ENCODE measurements at places on chromosomes 2 and 18.

- no peak for DNase-seq
These were observed 29.2 kb downstream of the COPS9 start for GRCh38 chr2:240106765-240107476.

DNA sequence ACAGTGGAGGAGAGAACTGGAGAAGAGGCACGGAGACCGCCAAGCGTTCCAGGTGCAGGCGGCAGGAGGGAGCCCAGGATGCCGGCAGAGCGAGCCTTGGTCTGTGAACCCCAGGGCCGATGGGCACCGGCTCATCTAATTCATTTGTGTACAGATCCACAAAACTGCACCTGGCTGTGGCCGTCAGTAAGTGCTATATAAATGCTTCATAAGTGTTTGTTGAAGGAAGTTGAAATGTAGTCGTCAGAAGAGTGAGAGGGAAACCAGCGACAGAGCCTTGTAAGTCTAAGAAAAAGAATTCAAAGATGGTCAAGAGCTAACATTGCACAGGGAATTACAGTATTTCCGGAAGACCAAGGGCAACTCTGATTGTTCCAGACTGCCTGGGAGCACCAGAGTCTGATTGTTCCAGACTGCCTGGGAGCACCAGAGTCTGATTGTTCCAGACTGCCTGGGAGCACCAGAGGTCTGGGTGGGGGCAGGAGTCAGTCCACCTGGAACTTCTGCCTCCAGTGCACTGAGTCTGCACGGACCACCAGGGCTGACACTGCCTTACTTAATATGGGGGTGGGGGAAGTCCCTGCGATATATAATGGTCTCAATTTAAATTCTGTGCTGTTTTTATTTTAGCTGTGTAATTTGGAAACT is 112.3 kb downstream of the BCL2 start:
- no peak for DNase-seq

DNA sequence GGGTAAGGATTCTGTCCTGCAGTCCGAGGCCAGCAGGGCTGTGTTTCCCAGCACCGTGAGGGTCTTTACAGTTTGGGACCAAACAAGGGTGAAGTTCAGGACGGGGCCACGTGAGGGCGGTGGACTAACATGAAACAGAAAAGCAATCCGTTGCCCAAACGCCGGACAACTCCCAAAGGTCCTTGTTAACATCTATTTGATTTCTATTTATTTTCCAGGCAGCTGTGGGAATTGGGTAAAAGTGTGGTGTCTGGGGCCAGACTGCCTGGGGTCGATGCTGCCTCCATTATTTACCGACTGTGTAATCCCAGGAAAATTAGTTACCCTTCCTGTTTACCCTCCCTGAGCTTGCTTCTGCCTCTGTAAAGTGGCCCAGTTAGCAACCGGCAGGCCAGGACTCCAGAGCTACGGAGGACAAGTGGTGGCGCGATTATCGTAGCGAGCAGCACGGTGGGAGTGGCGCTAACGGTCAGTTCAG is 66.3 kb upstream of the TCF7L1 start:
- no peak for DNase-seq

- no peak for DNase-seq
These were observed 60.5 kb upstream of the TFPI start for GRCh38 chr2:187614756-187615155.

DNA sequence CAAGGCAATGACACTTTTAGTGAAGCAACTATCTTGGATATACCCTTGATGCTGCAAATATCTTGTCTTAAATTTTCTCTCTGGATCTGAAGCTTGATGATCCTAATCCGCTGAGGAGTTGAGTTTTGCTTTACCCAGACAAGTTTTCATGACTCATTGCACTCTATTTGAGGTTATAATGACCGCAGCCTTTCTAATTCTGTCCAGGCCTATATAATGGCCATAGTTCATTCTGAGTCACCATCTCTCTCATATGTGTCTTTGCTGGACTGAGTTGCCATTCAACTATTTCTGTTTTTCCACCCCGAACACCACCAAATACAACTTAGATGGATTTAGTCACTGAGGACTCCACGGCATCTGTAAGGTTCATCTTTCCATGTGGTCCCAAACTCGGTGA is 802.1 kb upstream of the FAM98A start:
- DNase-seq = no peak

DNA sequence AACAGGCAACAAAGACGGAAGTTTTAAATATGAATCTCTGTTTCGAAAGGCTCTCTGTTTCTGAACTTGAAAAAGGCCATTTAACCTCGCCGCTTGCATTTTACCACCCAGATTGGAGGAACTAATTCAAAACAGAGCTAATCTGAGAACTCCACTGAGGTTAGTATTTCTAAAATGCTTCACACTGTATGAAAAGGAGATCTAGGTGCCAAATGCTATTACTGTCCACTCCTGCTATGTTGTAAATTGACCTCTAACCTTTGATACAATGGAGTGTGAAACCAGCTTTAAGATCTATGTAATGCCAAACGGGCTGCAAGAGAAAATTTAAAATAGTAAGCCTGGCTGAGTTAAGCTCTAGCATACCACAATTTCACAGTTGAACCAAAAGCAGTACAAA is 364.5 kb downstream of the IRS1 start:
- DNase-seq = no peak

GRCh38 chr2:160010361-160011145 is 51.9 kb downstream of the PLA2R1 start:
- DNase-seq = no peak

- no peak for DNase-seq
These were observed 92.2 kb downstream of the C1QL2 start for GRCh38 chr2:119066272-119066804.

- DNase-seq = no peak
These were observed 77.0 kb downstream of the CIB4 start for GRCh38 chr2:26564121-26564644.

DNA sequence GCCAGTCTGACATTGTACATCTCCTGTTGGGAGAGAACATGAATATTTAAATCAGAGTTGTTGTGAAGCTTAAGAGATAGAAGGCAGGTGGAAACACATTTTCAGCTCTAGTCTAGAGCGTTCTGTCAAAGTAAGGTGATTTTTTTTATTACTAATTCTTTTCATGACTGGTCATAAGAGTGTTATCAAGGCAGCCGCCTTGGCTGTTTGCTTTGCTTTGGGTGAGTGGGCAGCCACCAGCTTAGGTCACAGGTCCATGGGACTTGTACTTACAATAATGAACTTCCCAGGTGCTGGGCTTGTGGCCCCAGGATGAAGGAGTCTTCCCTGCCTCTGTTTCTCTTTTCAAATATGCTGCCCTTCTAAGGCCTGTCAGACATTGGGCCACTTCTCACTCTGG is 256.3 kb downstream of the SRBD1 start:
- DNase-seq = no peak

DNA sequence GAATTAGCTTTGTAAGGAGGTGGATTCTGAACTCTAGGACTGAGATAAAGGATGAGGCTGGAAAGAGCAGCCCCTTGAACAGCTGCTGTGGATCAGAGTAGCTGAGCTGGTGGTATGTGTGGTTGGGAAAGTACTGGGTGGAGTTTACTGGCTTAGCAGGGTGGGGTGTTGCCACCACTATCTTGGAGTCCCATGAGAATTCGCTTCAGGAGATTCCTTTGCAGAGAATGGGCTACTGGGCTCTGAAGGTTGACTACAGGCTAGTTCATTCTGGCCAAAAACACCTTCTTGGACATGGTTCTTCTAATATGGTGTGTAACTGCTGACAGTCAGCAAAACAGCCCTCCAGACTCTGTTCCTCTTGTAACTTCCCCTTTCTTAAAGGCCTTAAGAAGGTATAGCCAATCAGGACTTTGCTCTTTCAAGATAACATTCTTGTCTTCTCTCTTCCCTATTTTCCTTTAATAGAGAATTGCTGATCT is 52.7 kb downstream of the TET3 start:
- DNase-seq = no peak

GRCh38 chr2:40606862-40607261 is 155.0 kb upstream of the SLC8A1 start:
- DNase-seq = no peak

DNA sequence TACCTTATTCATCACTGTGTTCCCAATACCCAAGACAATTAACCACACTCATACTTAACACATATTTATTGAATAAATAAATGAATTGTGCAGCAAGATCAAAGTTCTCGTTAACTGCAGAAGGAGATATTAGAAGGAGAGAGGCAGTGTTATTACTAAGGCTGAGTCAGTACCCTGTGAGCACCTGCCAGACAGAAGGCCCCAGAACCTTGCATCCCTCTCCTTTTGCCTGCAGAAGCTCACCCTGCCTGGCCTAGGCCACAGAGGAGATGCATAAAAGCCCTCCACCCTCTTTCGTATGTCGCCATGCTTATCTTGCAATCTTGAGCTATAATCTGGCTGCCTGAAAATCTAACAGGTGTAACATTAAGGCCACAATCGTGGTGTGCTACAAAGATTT is 20.5 kb upstream of the RNF149 start:
- DNase-seq = no peak

GRCh38 chr2:185433824-185434223 is 304.8 kb upstream of the FSIP2 start:
- DNase-seq = no peak

DNA sequence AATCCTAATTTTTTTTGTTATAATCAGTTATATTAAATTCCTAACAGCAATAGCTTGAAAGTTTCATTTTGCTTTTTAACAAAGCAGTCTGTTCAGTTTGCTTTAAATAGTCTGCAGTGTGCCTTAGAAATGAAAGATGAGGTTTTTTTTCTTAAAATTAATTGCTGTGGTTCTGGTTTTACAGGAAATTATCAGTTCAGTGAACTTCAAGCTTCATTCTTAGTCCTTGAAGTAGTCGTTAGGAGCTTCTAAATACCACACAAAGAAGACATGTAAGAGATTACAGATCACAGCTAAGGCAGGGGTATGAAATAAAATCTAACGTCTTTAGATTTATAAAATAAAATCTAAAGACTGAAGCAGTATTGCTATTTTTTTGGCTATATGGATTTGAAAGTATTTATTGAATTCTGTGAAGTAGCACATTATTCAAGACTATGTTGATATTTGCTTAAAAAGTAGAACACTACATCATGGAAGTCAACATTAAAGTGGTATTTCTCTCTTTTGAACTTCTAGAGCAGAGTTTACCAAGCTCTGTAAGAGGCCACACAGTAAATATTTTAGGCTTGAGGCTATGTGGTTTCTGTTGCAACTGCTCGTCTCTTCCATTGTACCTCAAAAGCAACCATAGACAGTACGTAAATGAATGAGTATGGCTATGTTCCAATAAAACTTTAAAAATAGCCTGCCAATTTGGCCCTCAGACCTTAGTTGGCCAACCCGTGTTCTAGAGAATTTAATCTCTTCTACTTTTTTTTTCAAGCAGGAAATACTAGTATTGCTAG is 81.5 kb upstream of the STON1 start:
- DNase-seq = no peak

- peak; percentile 38 for DNase-seq
These were observed 1.9 kb downstream of the PRSS56 start for GRCh38 chr2:232521959-232522622.

- no peak for DNase-seq
These were observed 17.0 kb downstream of the STK39 start for GRCh38 chr2:168230389-168230788.

DNA sequence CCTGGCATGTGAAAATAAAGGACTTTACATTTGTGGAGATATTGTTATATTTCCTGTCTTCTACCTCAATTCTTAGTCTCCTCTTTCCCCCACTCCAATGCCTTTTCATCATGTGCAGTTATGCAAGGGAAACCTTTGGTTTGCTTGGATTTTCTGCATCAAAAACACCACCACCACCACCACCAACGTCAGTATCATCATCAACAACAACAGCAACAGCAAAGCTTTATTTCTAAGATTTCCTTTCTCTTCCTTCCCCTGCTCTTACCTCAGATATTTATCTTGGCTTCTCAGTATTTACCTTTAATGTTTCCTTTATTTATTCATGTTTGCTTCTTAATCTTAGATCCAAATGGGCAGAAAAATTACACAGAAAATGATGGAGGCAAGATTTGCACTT is 26.1 kb downstream of the CXCR4 start:
- DNase-seq = no peak

GRCh38 chr18:45974088-45974536 is 7.0 kb upstream of the EPG5 start:
- DNase-seq = no peak

- DNase-seq = peak; percentile 33
These were observed 40.4 kb downstream of the TMEM18 start for GRCh38 chr2:636641-637405.

DNA sequence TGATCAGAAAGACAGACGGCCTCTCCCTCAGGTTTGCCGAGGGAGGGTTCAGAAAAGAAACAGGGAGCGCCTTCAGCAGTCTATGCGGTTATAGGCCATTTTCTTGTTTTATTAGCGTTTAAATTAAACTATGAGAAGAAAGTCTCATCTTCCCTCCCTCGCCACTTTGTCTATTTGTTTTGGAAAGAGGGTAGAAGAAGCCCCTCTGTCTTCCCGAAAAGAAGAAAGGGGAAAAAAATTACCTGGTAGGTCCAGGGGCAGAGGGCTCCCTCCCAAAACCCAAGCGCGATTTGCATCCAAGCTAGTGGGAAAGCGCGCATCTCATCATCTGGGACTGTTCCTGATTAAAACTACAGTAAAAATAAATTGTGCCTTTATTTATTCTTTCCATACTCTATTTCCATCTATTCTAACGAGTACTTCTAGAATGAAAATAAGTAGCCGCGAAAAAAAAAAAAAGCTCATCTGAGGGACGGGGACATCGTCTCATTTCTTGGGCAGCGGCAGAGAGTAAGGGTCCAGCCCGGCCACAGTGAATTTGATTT is 2.4 kb downstream of the PAX8 start:
- no peak for DNase-seq

DNA sequence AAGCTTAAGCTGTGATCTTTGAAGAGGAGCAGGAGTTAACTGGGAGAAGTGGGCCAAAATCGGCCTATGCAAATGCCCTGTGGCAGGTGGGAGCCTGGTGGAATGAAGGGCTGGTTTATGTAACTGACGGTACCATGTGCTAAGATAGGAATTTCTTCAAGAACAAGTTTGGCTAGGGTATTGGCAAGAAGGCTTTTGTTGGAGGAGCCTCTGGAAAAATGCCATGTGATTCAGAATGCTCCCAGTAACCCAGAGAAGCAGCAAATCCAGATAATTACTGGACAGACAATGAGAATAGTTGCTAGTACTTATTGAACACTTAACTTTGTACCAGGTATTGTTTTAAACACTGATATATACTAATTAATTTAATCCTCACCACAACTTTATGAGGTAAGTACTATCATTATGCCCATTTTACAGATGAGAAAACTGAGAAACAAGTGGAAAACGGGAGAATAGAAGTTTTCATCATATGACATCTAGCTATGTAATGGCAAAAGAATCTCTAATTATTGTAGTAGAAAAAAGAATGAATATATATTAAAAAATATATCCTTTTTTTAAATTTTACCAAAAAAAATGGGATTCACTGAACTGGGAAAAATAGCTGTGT is 9.1 kb upstream of the FAM124B start:
- DNase-seq = no peak

GRCh38 chr2:119641562-119642258 is 37.3 kb upstream of the TMEM177 start:
- peak; percentile 41 for DNase-seq

- no peak for DNase-seq
These were observed at the start of gene TMEM200C for GRCh38 chr18:5895299-5895875. Gene TMEM200C, minus strand, starts transcription at chr18:5895522. Its CDS starts 3,459 bp downstream, at chr18:5892063.

Measured in stimulated activated CD8-positive, alpha-beta memory T cell treated with anti-CD3 and anti-CD28 coated beads, Interleukin-4, amount 100 ng/mL, for 4 hours (primary cell).